ENCODE measurements at places on chromosomes 7 and 10.

DNA sequence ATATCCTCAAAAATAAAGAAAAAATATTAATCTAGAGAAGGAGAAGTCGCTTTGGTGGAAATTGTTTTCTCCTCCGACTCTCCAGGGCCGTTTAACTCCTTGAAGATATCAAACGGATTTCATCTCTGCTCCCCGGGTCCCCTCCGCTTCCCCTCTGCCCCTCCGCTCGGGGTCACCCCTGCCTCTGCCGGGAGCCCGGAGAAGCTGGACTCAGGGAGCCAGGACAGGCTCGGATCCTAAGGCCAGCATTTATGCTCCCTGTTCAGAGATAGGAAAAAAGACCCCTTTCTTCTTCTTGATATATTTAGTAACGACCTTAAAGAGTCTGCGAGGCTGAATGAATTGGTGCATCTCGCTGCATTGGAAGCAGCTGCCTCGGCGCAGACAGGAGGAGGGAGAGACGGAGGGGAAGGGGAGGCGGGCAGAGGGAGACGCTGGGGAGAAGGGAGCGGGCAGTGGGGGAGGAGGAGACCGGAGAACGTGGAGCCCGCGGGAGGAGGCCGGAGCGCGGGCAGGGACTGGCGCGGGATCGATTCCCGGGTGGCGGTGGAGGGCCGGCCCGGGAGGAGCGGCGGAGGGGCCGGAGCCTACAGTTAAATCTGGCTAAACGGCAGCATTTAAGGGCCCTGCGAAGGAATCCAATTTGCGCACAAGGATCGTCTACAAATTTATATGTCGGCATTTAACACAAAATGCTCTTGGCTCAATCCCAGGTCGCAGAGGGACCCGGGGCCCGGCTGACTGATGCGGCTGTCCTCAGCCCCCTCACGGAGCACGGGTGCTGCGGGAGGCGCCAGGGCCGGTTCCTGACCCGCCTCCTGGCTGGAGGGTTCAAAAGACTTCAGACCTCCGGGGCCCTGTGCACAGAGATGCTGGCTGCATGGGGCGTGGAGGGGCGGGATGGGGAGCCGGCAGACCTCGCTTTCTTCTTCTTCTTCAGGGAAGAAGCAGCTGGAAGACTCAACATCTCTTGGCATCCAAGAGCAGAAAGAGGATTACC is 55.6 kb downstream of the CRTAC1 start:
- no peak for DNase-seq

DNA sequence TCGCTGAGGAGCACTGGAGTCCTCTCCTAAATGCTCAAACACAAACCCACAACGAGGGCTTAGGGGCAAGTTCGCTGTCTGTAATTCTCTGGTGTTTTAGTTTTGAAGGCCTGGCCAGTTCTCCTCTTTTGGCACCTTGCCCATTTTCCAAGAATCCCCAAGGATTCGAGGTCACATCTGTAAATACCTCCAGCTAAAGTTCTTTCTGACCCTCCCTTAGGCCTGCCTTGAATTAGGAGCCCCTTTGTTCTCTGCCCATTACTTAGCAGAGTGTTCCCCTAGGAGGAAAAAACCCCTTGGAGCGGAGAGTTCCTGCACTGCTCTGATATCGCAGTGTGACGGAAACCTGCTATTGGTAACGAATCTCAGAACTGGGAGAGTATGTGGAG is 743 bp upstream of the PYROXD2 start:
- no peak for DNase-seq

GRCh38 chr10:44974082-44974627 is 4.5 kb downstream of the DEPP1 start:
- DNase-seq, result no peak

GRCh38 chr10:58756130-58756719 is 243.6 kb downstream of the BICC1 start:
- peak; percentile 45 for DNase-seq

DNA sequence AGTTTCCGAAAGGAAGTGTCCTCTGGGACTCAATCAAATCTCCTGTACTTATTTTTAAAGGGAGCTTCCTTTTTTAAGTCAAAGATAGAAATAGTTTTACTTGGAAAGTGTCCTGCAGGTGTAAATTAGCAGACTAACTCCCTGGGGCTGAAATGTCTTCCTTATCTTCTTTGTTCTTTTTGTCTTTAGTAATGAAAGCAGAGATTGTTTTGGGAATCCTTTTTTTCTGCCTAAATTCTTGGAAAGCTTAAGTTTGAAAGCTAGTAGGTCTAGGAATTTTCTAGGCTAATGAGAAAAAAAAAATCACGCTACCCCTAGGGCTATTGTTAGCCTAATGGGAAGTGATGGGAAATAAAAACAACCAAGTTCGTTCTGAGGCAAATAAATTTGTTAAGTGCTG is 139.1 kb upstream of the CSTF2T start:
- no peak for DNase-seq

DNA sequence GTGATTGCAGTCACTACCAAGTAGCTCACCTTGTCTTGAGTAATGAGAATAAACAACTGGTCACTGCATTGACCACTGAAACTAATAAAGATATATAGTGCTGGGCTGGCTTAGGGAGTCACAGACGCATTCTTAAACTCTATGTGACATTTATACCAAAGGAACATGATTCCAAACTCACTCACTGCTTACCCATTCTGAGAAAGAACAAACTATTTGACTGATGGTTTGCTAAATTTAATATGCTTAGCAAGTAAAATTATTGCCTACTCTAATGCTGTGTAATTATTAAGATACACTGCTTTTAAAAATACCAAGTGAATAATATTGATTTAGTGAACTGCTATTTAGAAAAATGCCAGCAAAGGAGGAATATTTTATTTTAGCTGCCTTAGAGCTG is 191.1 kb downstream of the LRMDA start:
- DNase-seq, result no peak

DNA sequence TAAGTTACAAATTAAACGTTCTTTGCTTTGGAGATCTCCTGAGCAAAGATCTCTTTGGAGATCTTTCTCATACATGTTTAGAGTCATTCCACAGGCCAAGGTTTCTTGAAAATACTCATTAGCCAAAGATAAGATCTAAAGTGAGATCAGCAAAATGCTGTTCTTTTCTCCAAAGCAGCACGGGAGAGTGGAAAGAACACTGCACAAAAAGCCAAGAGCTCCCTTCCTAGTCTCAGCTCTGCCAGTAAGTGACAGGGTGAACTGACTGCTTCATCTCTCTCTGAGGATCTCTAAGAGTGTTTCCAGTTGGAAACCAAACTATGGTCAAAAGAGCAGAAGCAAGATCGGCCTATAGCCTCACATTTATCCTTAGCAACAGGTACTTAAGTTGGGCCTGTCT is 168.4 kb upstream of the ASAH2 start:
- no peak for DNase-seq

GRCh38 chr7:29527505-29528108 is 36.0 kb upstream of the PRR15 start:
- DNase-seq, result no peak

DNA sequence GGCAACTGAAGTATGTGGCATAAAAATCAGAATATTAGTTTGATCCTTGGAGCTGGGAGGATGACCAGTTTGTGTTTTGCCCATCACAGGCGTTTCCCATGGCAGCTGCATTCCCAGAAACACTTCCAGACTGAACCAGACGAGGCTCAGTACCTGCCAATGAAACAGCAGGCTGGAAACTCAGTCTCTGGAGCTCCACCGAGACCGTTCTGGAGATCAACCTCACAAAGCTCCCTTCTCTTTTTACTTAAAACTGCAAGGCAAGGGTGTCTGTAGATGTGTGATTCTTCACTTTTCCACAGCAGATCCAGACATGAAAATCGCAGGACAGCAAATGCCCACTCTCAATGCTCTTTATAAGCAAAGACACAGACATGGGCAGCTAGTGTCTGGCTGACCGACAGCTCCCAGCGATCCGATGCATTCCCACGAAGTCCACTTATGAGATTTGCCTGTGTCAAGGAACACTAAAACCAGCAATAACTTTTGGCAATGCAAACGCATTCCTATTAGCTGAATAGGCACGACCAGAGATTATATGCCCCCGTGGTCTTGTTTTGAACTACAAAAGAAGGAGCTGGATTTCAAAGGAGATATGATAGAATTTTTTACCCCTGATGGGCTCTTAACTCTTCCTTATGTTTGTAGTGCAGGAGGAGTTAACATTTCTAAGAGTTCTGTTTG is 72.6 kb downstream of the ADAM12 start:
- DNase-seq, result peak; percentile 53

DNA sequence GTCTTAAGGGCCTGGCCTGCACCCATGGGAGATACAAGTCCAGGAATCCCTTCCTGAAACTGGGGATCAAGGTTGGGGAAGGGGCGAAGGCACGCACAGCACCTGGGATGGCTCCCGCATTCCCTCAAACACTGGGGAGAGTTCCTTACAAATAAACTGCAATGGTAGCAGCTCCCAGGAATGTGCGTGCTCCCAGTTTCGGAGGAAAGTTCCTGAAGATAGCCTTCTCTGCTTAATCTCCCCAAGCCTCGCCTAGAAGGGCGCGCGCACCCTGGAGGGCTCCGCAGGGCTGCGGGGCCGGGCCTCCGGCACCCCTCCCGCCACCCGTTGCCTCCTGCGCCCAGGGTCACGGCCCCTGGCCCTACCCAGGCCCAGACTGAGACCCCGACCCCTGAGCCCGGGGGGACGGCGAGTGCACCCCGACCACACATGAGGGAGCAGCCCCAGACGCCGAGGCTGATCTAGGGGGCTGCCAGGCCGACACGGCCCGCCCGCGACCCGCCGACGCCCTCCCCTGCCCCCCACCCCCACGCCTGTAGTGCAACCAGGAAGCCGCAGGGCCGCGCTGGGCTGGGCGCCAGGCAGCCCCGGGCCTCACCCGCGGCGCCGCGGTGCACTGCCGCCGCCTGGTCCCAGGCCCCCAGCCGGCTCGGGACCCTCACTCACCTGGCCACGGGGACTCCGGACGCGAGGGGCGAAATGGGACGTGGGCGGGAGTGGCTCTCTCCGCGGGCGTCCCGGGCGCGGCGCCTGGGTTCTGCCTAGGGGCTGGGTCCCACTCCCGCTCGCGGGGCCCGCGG is 460 bp downstream of the ANXA11 start:
- DNase-seq, result peak; percentile 62

GRCh38 chr10:101032637-101033224 is 1.7 kb downstream of the SFXN3 start:
- DNase-seq, result peak; percentile 84

- DNase-seq, result peak; percentile 85
Measured at GRCh38 chr7:2527505-2528467, 8.2 kb downstream of the LFNG start.

DNA sequence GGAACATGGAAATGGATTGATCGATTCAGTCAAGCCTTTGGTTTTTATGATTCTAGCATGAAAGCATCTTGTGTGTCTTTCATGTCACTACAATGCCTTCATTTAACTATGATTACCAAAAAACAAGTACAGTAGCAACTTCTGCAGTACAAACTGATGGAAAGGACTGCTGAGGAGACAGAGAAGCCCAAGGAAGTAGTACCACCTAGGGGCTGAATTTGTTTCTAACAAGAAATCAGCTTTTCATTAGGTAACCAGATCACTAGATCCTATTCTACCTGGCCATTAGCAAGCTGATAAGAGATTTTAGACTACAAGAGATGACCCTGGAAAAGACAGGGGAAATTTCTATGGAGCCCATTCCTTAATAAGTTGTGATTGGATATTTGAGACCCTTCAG is 3.2 kb upstream of the IFIT1 start:
- DNase-seq, result no peak

DNA sequence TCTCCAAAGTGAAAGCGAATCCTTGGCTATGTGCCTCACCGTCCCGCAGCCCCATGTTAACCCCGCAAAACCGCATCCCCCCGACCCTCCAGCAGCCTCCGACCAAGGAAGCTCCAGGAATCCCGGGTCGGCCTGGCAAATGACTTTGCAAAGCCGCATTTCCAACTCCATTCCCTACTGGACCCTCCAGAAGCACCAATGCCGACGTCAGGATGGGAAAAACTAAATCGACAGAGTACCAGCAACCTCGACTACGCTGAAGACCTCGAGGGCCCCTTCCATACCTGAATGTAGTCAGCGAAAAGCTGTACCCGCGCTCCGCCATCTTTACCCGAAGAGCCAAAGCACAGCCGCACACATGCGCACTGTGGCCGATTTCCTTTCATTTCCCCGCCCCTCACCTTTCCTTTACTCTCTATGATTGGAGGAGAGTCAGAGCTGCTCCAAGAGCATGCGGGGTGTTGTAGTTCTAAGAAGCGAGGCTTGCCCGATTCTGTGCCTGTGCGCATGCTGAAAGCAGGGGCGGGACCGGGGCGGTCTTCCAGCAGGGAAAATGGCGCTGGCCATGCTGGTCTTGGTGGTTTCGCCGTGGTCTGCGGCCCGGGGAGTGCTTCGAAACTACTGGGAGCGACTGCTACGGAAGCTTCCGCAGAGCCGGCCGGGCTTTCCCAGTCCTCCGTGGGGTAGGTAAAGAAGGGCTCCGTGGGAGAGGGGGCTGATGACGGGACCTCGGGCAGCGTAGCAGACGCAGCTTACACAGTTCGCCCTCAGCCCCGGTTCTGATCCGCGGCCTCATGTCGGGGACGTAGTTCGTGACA is at the start of the genes MRPL32 and PSMA2:
MRPL32 (plus strand) TSS at position 543 of the 818 bp plus-strand sequence; CDS start at position 554, 11 bp downstream.
PSMA2 (minus strand) TSS at position 341 of the 818 bp plus-strand sequence; CDS start at position 325, 16 bp downstream.
- peak; percentile 96 for DNase-seq

GRCh38 chr7:51012569-51013217 is 230.0 kb upstream of the GRB10 start:
- DNase-seq, result no peak

GRCh38 chr10:71270301-71271220 is 48.5 kb upstream of the SLC29A3 start:
- peak; percentile 80 for DNase-seq

- no peak for DNase-seq
Measured at GRCh38 chr7:157612664-157613561, 276.1 kb downstream of the DNAJB6 start.

DNA sequence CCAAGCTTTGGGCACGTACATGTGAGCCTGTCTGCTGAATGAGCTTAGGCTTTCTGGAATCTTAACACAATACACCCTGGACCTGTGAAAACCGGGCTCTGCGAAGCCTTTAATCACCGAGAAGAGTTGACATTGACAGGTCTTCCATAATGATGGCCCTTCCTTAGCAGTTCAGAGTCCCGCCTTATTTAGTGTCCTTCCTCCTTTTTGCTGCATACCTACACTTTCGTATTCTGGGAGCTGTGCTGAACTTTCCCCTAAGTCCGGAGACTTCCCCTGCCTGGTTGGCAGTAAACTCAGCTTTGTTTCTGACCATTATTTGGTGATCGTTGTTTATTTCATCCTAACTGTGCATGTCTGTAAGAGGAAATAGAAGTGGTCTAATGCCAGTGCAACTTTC is 212.0 kb downstream of the CAMK1D start:
- DNase-seq, result no peak

- DNase-seq, result peak; percentile 70
Measured at GRCh38 chr7:140605337-140605736, 35.3 kb downstream of the DENND2A start.

DNA sequence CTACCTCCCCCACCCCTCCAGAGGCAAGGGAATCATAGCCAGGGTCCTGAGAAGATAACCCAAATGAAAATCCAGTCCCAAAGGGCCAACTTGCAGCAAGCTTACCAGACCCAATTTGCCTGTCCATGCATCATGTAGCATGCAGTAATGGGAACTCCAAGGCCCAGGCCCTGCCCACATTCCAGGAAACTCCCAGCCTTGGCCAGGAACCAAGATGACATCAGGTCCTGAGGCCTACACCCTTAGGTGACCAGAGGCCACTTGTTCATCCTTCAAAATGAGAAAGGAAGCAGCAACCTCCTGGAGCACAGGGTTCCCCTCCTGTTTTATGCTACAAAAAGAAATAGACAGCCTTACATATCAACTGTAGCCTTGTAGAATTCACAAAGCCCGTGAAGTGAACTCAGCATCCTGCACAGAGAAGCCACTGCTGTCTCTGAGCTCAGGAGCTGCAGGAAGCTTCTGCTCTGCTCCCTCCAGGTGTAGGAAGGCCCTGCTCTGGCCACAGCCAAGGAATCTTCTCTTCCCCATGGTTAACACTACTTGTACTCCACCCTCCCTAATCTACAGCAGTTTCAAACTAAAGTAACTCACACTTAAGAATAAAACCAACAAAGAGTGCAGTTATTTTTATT is 30.3 kb upstream of the GRB10 start:
- peak; percentile 78 for DNase-seq
